ENCODE measurements at places on chromosomes 1 and 21.

DNA sequence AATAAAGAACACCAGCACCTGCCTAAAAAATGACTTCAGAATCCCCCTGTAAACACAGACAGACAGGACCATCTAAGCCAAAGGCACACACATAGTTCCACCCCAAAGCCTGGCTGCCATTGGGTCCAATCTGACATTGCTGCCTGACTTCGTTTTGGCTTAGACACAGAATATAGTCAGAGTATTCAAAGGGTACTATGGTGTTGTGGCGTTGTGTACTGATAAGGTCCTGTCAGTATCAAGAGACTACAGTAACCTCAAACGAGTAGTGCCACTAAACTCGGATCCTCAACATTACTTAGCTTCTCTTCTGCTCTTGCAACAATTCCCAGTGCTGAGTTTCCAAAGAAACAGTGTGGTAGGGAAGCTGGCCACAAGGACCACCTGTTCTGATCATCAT, 169.3 kb upstream of the NR5A2 start:
- DNase-seq: no peak

DNA sequence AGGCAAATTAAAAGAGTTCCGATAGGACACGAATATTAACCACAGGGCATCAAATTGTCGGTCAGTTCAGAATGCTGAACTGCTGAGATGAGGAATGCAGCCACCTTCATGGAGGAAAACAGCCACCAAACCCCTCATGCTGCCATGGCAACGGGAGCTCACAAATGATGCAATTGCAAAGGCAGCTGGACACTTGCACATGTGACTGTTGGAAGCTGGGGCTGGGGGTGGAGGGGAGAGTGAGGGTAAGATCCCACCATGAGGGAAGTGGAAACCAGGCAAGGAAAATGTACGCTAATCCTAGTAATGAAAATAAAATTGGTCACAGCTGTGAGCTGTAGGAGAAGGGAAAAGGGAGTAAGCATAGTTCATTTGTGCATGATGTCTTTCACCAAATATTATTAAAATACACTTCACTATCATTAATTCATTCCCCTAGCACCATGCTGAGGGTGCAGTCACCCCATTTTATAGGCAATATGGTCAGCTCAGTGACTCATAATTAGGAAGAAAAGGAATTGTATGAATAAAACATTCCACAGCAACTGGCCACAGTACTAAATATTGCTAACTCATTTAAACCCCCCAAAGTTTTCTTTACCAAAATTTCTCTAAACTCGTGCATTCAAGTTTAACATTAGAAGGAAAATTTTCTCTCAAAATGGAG, 15.3 kb downstream of the BECN2 start:
- DNase-seq: peak; percentile 32

GRCh38 chr1:218658899-218659298, 313.8 kb downstream of the TGFB2 start:
- peak; percentile 76 for DNase-seq

DNA sequence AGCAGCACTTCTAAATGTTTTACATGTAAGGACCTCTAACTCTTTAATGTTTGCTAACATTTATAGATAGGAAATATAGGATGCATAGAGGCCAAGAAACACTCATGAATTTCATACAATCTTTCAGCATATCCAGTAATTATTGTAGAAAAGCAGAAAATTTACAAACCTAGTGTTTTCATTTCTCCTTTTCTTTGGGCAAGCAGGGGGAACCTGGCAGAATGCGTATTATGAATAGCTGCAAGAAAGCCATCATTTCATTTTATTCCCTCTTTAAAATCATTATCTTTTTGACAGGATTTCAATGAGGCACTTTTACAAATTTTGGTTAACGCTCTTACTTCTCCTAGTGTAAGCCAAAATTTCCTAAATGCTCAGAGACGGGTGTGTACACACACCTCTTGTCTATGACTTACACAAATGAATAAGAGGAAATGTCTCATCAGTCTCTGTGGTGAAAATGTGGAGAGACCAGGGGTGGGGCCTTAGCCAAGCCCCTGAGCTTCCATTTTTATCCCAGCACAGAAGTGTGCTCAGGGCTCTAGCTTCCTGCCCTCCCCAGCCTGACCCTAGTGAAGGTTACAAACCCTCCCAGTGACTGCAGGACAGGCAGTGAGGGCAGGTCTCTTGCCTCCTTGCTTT, 91.6 kb downstream of the LRRC8C start:
- DNase-seq: no peak

GRCh38 chr1:205989786-205990185, 13.4 kb downstream of the RAB7B start:
- no peak for DNase-seq

GRCh38 chr1:74426208-74426937, 86.0 kb downstream of the LRRC53 start:
- DNase-seq: no peak

DNA sequence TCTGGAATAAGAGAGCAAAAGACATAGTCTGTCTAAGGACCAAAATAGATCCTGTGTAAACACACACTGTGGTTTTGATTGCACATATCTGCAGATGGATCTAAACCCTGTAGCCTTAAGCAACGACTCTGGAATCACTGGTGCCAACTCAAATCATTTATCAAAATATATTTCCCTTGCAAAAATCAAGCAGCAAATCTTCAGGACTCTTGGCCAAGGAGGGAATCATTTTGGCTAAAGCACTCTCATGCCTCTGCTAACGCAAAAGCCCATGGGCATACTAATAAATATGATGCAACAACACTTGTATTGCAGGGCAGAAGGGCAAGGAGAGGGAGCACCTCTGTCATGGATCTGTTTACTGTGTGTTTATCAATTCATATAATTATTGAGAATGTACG, 155.4 kb upstream of the DUSP10 start:
- DNase-seq: peak; percentile 92
